ENCODE measurements at places on chromosomes 5 and 9.

GRCh38 chr9:90044263-90044662, 439.5 kb downstream of the GADD45G start:
- no peak for DNase-seq

- DNase-seq = no peak
These were observed 2013.1 kb upstream of the CDH9 start for GRCh38 chr5:29051509-29051908.

GRCh38 chr9:121300283-121301119, 32.5 kb downstream of the GSN start:
- DNase-seq = no peak

- DNase-seq = no peak
These were observed 609.8 kb upstream of the GRAMD2B start for GRCh38 chr5:125813221-125813974.

- DNase-seq = no peak
These were observed 37.8 kb downstream of the UHRF2 start for GRCh38 chr9:6450641-6451375.

GRCh38 chr5:90410178-90410762, 714 bp upstream of the CETN3 start:
- no peak for DNase-seq

All from retina (tissue), 1 donor.